ENCODE measurements at places on chromosomes 13 and 19.
A peak's percentile ranks its signal among the peaks of the same experiment; 100 is the strongest.

GRCh38 chr19:2922987-2923386 lies 21.8 kb downstream of the ZNF77 start:
- no peak for DNase-seq

DNA sequence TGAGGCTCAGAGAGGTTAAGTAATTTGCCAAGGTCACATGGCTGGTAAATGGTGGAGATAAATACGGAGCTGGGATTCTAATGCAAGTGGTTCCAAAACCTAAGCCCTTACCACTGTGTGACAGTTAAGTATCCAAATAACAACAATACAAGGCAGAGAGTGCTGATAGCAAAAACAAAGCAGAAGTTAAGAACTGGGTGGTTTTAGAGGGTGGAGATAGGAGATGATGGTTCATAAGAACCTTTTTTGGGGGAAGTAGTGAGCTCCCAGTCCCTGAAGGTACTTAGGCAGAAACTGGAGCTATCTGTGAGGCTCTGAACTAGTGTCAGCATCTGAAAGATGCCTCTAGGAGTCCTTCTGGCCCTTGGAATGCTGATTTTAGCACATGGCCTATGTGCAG lies 56.2 kb upstream of the UBE2L5 start:
- no peak for DNase-seq

- peak; percentile 95 for DNase-seq
Measured at GRCh38 chr19:20051841-20052768, 12.8 kb upstream of the ZNF682 start.

- DNase-seq, result no peak
Measured at GRCh38 chr19:7633698-7634097, at the start of gene PCP2. TSS of gene PCP2 (minus strand) at chr19:7633719. CDS start at chr19:7633457, 262 bp downstream.

DNA sequence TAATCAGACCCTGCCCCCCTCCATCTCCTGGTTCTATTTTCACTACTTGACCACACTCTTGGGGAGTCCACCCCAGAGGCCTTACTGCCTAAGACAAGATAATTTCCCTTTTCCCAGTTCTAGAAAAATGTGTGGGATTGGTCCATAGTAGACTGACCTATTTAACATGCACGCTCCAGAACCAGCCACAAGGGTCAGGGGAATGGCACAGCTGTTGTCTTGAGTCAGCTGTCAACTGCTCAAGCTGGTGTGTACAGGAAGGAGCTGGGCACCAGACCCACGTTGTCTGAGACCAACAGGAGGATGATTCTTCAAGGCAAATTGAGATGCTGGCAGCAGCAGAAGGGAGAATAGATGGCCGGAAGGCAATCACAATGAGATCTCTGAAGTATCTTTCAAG lies 280.5 kb downstream of the UQCRFS1 start:
- DNase-seq, result no peak

DNA sequence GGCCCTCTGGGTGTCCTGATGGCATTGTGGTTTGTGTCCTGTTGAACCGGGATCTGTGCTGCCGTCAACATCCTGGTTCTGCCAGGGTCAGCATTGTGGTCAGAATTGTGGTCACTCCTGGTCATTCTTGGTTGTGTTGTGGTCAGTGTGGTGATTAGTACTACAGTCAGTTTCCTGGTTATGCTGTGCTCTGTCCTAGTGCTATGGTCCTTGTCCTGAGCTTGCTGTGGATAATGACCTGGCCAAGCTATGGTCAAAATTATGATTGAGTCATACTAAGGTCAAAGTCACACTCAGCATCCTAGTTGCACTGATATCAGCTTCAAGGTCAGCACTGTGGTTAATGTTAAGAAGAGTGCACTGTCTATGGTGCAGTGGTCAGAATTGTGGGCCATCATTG lies 4.5 kb upstream of the OLFM2 start:
- DNase-seq, result no peak

DNA sequence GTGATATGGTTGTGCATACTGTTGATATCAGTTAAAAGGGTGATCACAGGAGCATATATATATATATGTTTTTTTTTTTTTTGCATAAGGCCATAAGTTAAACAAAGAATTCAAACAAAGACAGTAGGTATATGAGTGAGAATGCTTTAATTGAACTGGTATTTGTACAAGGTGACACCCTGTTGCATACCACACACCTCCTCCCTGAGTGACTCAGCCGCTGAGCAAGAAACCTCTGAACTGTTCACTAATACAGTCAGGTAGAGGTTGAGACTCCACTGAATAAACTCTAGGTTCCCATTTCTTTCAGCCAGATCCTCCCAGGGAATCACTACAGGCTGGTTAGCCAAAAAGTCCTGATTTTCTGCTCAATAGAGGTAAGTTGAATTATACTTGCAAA lies at the start of gene SCEL:
Gene SCEL, plus strand, starts transcription at position 259 of the 400 bp plus-strand sequence. CDS start 20,170 bp downstream, outside the sequence.
- DNase-seq, result no peak

DNA sequence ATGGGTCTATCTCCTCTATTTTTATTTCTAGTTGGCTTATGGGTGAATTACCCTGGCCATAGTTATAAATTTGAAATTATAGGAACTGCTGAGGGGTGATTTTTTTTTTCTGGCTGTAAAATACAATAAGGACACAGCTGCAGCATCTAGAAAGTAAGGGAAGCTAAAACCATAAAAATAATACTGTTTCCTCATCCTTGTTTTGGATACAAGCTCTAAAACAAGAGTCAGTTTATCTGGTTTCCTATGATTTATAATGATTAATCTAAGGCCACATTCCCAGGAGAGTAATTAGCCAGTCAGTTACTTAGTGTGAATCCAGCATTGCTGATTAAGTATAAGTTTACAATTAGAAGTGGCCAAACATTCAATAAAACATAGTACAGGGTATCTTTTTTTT lies 219.1 kb upstream of the NBEA start:
- no peak for DNase-seq

DNA sequence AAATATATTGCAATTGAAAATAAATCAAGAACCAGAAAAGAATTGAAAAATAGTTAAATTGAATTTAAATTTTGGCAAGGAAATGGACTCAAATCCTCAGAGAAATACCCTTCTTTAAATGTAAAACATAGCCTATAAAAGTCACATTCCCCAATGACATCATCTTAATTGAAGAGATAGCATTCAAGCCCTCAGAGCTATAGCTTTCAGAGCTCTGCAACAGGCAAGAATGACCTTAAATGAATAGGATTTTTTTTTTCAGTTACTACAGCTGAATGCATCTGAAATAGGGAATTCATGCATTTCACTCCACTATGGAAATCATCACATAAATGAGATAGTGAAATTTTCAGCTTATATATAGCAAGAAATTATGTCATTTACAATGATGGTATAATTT lies 1049.0 kb downstream of the OLFM4 start:
- no peak for DNase-seq

- peak; percentile 7 for DNase-seq
Measured at GRCh38 chr19:11949201-11949600, 15.6 kb upstream of the ZNF763 start.

DNA sequence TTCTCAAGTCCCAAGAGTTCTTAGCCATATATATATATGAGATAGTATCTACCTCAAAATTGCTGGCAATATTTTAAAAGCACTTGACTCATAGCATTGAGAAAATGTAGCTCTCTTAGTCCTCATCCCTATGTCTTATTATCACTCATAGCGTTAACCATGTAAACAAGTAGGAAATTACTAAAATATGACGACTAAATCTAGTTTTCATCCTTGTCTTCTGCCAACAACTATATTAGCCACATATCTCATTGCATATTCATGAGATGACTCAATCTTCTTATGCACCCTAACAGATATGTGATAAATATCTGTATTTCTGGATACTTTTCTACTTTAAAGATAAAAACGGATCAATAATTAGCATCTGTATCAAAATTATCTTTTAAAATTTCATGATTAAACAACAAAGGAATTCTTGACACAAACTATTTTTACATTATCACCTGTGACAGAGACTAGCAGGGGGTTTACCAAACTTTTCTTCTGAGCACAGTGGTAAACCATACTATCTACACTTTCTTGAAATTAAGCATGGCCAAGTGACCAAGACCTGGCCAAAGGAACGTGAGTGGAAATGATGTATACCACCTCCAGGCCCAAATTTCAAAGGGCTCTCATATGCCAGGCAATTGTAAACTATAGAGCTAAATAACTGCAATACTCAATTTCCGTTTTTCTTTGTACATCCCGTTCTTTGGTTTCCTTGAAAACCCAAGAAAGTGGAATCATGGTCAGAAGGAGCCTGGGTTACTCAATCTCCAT lies 45.7 kb downstream of the ZC3H13 start:
- no peak for DNase-seq

DNA sequence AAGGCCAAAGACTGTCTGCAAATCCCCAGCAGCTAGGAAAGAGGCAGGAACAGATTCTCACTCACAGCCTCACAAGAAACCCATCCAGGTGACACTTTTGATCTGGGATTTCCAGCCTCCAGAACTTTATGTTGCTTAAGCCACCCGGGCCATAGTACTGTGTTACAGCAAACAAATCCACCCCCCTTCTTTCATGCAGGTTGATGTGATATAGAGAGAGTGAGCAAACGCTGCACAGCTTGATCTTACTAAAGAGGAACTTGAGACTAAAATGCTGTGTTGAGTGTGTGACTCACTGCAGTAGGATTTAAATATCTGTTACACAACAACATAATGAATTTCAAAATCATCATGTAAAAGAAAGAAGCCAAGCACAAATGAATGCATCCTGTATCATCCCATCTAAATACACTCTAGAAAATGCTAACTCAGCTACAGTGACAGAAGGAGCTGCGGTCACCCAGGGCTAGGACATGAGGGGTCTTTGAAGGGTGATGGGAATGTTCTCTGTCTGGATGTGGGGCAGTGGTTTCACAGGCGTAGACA lies 32.2 kb downstream of the RCBTB2 start:
- no peak for DNase-seq

- DNase-seq, result no peak
Measured at GRCh38 chr13:44040070-44040817, 160.5 kb downstream of the LACC1 start.
